Renal cortex interstitium (tissue), 15 donors: ENCODE measurements at places on chromosomes 1 and 21. TPM values are rescaled to one million over a fixed set of nuclear protein-coding genes. Genes with fewer than 3 reads are reported as not detected.

The MT1HL1 gene
- polyA plus RNA-seq = not detected

The FCAMR gene
- polyA plus RNA-seq = 8.1 TPM

The CFHR3 gene
- polyA plus RNA-seq = 0.13 TPM

The AADACL3 gene
- polyA plus RNA-seq = not detected

The NPHS2 gene
- polyA plus RNA-seq = 378 TPM

The KCNC4 gene
- polyA plus RNA-seq = 4.7 TPM

The ZNF687 gene
- polyA plus RNA-seq = 20.4 TPM

The OR2G6 gene
- 0.11 TPM for polyA plus RNA-seq

The GPR161 gene
- polyA plus RNA-seq = 23.9 TPM

The MAP3K7CL gene
- polyA plus RNA-seq = 4.2 TPM

The APH1A gene
- 179 TPM for polyA plus RNA-seq

The ZNF695 gene
- 3.7 TPM for polyA plus RNA-seq

The OR2T35 gene
- not detected for polyA plus RNA-seq

The HENMT1 gene
- 13.0 TPM for polyA plus RNA-seq

The FMO4 gene
- 20.6 TPM for polyA plus RNA-seq

The ENAH gene
- 114 TPM for polyA plus RNA-seq

The C8A gene
- not detected for polyA plus RNA-seq

The HAO2 gene
- 117 TPM for polyA plus RNA-seq

The BRDT gene
- polyA plus RNA-seq = not detected

The ATP5PO gene
- polyA plus RNA-seq = 297 TPM

The S100A14 gene
- 16.9 TPM for polyA plus RNA-seq

The TEDDM1 gene
- polyA plus RNA-seq = 0.13 TPM

The KRTAP7-1 gene
- polyA plus RNA-seq = not detected

The FAM177B gene
- polyA plus RNA-seq = not detected

The DAB1 gene
- 5.3 TPM for polyA plus RNA-seq

The KRTAP21-2 gene
- polyA plus RNA-seq = not detected

The LIN28A gene
- 0.03 TPM for polyA plus RNA-seq

The GREM2 gene
- 0.69 TPM for polyA plus RNA-seq

The S100A7 gene
- polyA plus RNA-seq = 0.65 TPM

The MAEL gene
- 3.3 TPM for polyA plus RNA-seq

The MAD2L2 gene
- 44.7 TPM for polyA plus RNA-seq

The PLD5 gene
- 0.90 TPM for polyA plus RNA-seq

The TRABD2B gene
- 27.9 TPM for polyA plus RNA-seq

The SEC22B gene
- 41.4 TPM for polyA plus RNA-seq

The IL19 gene
- 1.5 TPM for polyA plus RNA-seq

The KCNA3 gene
- polyA plus RNA-seq = 0.17 TPM

The ADCY10 gene
- polyA plus RNA-seq = 0.40 TPM

The HSD3B2 gene
- polyA plus RNA-seq = 2.4 TPM

The PCP4L1 gene
- 1.0 TPM for polyA plus RNA-seq
